ENCODE measurements at places on chromosomes 3 and 15. TPM values are rescaled to one million over a fixed set of nuclear protein-coding genes. Genes with fewer than 3 reads are reported as not detected.

- H3K4me1 ChIP-seq = no peaks in the 10 kb centered on the region
- no peak overlapping the region for H3K4me3 ChIP-seq
- no peak overlapping the region for H3K27ac ChIP-seq
- H3K27me3 ChIP-seq = no peaks in the 10 kb centered on the region
- no peak for DNase-seq
These were observed 37.8 kb upstream of the SPTSSB start for GRCh38 chr3:161409069-161409468.

DNA sequence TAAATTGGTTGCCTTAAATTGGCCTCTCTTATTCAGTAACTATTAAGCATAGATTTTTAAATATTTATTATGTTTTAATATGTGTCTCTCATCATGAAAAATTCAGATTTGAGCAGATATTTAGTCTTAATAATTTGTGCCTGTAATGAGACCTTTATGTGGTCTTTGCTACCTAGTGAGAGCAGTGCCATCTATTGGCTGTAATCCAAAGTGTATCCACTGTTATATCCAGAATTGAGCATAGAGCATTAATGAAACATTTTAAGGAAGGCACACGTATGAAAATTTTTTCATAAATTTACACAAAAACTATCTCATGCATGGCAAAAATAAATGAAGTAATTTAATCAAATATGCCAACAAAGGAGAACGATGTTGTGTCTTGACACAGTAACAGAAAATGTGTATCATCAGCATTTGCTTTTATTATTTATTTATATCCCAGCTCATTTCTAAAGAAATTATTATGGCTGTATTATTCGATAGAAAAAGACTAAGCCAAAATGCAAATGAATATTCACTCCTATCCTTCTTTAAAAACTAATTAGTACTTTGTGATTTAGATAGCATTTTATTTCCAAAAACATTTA is 203.5 kb downstream of the RSRC1 start:
- H3K27ac ChIP-seq = no peak overlapping the region
- H3K4me3 ChIP-seq = no peak overlapping the region
- no peaks in the 10 kb centered on the region for H3K4me1 ChIP-seq
- no peaks in the 10 kb centered on the region for H3K27me3 ChIP-seq
- H3K36me3 ChIP-seq = no peaks in the 10 kb centered on the region

DNA sequence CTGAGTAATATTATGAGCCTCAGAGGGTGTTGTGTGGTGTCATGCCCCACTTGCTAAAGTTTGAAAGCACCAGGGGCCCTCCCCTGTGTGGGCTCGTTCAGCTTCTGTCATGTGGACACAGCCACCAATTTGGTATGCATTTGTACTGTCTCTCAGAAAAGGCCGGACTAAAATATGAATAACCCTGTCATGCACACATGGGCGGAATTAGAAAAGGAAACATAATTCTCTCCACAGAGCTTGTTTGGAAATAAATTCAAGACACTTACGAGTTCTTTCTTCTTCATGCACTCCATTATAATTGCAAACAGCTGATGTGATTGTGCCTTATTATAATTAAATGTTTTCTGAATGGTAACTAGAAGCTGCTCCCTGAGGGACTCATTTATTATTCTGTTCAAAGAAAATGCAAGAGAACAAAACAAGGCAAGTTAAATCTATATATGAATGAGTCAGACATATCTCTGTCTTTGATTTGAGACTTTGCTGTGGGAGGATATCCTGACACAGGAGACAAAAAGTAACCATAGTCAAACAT is 39.1 kb downstream of the TRPM1 start:
- no peak for DNase-seq
- no peak overlapping the region for H3K27ac ChIP-seq
- no peaks in the 10 kb centered on the region for H3K36me3 ChIP-seq
- no peaks in the 10 kb centered on the region for H3K27me3 ChIP-seq

GRCh38 chr3:61683549-61684236 is 122.3 kb downstream of the PTPRG start:
- DNase-seq = no peak
- H3K36me3 ChIP-seq = no peaks in the 10 kb centered on the region
- H3K27me3 ChIP-seq = no peaks in the 10 kb centered on the region
- H3K27ac ChIP-seq = no peak overlapping the region

Gene ALDH1A3
- 12.6 TPM for total RNA-seq

DNA sequence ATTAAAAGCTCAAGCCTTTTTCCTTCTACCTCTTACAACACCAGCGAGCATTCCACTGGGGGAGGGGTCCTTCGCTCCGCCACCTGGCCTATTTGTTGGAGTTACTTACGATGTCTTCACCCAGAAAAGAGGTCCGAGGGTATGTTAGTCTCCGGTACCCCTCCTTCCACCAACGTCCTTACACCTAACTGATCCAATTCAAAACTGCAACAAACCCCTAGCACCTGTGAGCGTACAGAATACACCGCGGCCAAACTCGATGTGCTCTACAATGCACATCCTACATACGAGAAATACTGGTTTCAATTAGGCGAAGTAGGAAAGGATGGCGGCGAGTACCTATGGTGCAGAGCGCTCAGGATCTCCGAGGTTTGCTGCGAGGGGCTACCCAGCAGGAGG is 944 bp downstream of the SLITRK3 start:
- H3K27ac ChIP-seq = no peak overlapping the region
- H3K36me3 ChIP-seq = no peaks in the 10 kb centered on the region
- H3K27me3 ChIP-seq = peaks cover 39% of the 10 kb centered on the region
- H3K4me1 ChIP-seq = peaks cover 22% of the 10 kb centered on the region

DNA sequence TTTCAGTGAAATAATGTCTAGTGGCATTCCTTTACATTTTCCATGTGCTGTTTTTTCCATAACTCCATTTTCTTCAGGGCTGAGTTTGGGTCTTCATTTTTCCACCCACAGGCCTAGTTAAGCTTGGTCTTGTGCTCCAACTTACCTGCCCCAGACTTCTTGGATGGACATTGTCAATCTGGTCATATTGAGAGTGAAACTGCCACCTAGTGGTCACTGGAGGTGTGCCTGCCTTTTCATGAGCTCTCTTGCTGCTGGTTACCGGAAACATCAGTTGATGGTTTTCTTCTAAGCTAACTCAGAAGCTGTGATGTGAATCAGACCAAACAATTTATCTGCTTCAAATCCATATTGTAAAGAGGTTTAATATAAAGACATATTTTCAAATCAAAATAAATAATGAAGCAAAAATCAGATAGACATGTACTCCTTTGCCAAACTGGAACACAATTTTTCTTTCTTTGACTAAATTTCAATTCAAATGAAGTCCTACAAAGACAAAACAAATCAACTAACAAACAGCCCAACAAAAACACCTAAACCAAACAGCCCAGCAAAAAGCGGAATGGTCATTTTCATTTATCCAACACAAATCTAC is 135.1 kb upstream of the RASGRP1 start:
- H3K4me1 ChIP-seq = no peaks in the 10 kb centered on the region
- H3K36me3 ChIP-seq = no peaks in the 10 kb centered on the region
- no peak overlapping the region for H3K4me3 ChIP-seq
- no peak overlapping the region for H3K27ac ChIP-seq
- no peak for DNase-seq

DNA sequence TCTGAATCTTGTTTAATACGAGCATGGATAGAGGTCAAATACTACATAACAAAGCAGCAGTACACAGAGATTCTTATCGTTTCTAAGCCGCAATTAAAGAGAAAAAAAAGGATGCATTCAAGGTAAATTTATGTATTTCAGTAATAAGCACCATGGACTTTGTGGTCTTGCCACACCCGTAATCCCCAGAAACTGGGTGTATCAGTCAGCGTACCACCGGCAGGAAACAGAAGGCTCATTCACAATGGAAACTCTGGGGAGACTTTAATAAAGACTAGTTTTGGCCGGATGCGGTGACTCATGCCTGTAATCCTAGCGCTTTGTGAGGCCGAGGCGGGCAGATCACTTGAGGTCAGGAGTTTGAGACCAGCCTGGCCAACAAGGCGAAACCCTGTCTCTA is 81.9 kb upstream of the ZNF280D start:
- no peaks in the 10 kb centered on the region for H3K4me1 ChIP-seq
- no peak overlapping the region for H3K4me3 ChIP-seq
- H3K36me3 ChIP-seq = no peaks in the 10 kb centered on the region
- no peak for DNase-seq
- H3K27ac ChIP-seq = no peak overlapping the region

DNA sequence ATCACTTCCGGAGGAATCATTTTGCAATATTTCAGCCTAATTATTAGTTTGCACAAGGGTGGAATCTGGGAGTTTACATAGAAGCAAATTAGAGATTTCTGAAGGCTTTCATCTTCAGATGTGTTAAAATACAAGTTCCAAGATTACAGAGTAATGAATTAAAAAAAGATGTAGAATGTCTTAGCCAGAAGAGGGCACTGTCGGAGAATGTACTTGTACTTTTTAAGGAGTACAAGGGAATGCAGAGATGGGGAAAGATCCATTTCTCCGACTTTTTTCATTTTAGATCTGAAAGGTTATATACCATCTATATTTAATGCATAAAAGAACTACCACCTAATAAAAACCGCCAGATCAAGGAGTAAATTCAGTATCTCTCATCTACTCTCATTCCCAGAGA is 43.1 kb upstream of the WDR5B start:
- no peak for DNase-seq
- no peaks in the 10 kb centered on the region for H3K4me1 ChIP-seq
- no peak overlapping the region for H3K4me3 ChIP-seq
- no peaks in the 10 kb centered on the region for H3K27me3 ChIP-seq
- H3K27ac ChIP-seq = no peak overlapping the region
- peaks cover 83% of the 10 kb centered on the region for H3K36me3 ChIP-seq

GRCh38 chr3:32818970-32819511 is 1.2 kb downstream of the TRIM71 start:
- peaks cover 25% of the 10 kb centered on the region for H3K4me1 ChIP-seq
- H3K27me3 ChIP-seq = peaks cover 29% of the 10 kb centered on the region
- no peaks in the 10 kb centered on the region for H3K36me3 ChIP-seq
- H3K27ac ChIP-seq = peak overlapping the region; percentile 26
- no peak for DNase-seq

DNA sequence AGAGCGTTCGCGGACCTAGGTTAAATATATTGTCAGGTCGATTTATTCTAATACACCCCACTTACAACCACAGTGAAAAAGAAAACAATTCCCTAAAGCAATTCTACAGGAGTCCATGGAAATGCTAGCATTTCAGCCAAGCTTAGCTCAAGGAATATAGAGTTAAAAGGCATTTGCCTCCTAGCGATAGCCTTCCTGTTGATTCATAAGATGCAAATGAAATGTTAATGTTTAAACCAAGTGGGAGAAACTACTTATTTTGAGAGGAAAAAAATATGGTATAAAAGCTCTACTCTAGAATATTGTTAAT is 1.7 kb upstream of the ALCAM start:
- H3K27ac ChIP-seq = peak overlapping the region; percentile 91
- no peak overlapping the region for H3K4me3 ChIP-seq
- no peaks in the 10 kb centered on the region for H3K27me3 ChIP-seq
- H3K36me3 ChIP-seq = no peaks in the 10 kb centered on the region

- no peak overlapping the region for H3K27ac ChIP-seq
- no peaks in the 10 kb centered on the region for H3K4me1 ChIP-seq
- H3K4me3 ChIP-seq = no peak overlapping the region
- no peaks in the 10 kb centered on the region for H3K27me3 ChIP-seq
- DNase-seq = no peak
- H3K36me3 ChIP-seq = no peaks in the 10 kb centered on the region
These were observed 427.4 kb upstream of the PPP2R3A start for GRCh38 chr3:135538123-135538522.

- H3K27me3 ChIP-seq = no peaks in the 10 kb centered on the region
- H3K27ac ChIP-seq = no peak overlapping the region
- DNase-seq = no peak
- H3K4me3 ChIP-seq = no peak overlapping the region
- peaks cover 16% of the 10 kb centered on the region for H3K36me3 ChIP-seq
These were observed 54.6 kb downstream of the ARHGEF3 start for GRCh38 chr3:56747150-56747549.

Gene CHCHD4
- 13.2 TPM for total RNA-seq

Gene NR2E3
- 0.61 TPM for total RNA-seq

- H3K36me3 ChIP-seq = no peaks in the 10 kb centered on the region
- no peaks in the 10 kb centered on the region for H3K4me1 ChIP-seq
- H3K27ac ChIP-seq = no peak overlapping the region
These were observed 307.8 kb upstream of the AGTR1 start for GRCh38 chr3:148389916-148390315.

DNA sequence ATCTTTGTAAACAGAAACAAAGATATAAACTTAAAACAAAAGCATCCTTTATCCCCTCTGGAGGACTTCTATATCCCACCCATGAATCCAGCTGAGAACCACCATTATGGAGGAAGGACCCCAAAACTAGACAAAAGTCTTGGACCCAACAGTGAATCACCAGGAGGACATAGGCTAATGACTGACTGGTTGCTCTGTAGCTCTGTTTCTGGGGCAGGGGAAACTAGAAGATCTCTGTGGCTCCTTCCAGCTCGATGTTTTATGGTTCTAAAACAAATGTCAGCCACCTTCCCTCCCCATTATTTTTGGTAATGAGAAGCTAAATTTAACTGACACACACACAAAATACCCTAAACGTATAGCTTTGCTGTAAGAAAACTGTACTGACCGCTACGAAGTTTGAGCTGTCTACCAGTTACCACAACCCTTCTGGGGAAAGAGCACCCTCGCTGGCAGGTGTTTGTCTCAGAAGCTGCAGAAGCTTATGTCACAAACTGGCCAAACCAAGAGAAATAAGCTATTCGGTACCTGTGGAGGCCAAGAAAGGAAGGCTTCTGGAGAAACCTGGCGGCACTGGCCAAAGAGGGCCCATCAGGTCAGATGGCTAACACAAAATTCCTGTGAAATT is 36.4 kb downstream of the MB21D2 start:
- H3K36me3 ChIP-seq = no peaks in the 10 kb centered on the region
- no peak for DNase-seq
- H3K4me1 ChIP-seq = no peaks in the 10 kb centered on the region
- H3K4me3 ChIP-seq = no peak overlapping the region

Data from upper lobe of left lung (tissue), 6 donors.